ENCODE measurements at places on chromosomes 4 and X.

GRCh38 chr4:18398661-18399060 lies 377.1 kb upstream of the LCORL start:
- no peak for DNase-seq

- no peak for DNase-seq
Observed at GRCh38 chrX:74421740-74422352, 553 bp downstream of the SLC16A2 start.

DNA sequence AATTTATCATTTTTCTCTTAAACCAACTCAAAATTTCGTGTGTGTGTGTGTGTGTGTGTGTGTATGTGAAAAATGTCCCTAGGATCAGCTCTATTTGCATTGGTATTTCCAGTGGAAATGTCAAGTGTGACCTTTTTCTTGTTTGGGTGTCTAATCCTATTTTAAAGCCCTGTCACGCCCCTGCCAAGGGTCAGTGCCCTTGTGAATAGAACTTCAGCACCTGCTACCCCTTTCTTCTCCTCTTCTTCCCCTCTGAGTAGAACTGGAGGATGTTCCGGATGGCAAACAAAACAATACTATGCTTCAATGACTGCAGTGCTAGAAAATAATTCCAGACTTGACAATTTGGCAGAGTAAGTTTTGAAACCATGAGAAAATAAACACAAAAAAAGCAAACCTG lies 67.3 kb downstream of the SPRY1 start:
- DNase-seq = no peak

DNA sequence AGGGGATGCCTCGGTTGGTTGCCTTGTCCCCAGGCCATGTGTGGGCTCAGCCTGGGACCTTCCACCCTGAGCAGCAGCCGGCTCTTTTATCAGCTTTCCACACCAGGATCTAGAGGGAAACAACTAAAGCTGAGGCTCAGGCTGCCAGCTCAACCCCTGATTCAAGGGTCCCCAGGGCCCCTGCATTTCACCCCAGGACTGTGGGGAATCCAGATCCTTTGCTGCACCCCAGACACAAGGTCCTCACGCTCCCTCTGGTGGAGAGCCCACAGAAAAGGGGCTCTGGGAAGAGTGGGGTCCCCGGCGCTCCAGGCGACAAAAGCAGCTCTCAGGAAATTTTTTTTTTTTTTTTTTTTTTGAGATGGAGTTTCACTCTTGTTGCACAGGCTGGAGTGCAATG lies 64.3 kb downstream of the ZFYVE28 start:
- DNase-seq = no peak

GRCh38 chrX:57289089-57289488 lies 2.6 kb downstream of the FAAH2 start:
- DNase-seq = no peak

GRCh38 chrX:129724754-129725153 lies 14.0 kb upstream of the XPNPEP2 start:
- no peak for DNase-seq

GRCh38 chr4:125484912-125485311 lies 170.2 kb downstream of the FAT4 start:
- DNase-seq = no peak

DNA sequence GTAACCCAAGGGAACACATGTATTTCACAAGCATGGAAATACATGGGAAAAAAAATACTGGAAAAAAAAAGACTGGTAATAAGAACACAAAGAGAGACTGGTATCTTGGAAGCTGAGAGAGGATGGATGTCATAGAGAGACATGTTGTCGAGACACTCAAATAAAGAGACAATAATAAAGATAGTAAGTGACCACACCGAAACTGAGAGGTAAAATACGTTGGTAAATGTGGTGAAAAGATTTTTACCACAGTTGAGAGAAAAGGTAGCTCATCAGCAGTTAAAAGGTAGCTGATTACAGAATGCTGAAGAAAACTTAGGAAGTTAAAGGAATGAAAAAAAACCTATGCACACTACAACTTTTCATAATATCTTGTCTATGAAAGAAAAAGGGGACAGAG lies 81.1 kb downstream of the ARAP2 start:
- no peak for DNase-seq

- DNase-seq = no peak
Observed at GRCh38 chr4:148216321-148216720, 225.9 kb downstream of the NR3C2 start.

DNA sequence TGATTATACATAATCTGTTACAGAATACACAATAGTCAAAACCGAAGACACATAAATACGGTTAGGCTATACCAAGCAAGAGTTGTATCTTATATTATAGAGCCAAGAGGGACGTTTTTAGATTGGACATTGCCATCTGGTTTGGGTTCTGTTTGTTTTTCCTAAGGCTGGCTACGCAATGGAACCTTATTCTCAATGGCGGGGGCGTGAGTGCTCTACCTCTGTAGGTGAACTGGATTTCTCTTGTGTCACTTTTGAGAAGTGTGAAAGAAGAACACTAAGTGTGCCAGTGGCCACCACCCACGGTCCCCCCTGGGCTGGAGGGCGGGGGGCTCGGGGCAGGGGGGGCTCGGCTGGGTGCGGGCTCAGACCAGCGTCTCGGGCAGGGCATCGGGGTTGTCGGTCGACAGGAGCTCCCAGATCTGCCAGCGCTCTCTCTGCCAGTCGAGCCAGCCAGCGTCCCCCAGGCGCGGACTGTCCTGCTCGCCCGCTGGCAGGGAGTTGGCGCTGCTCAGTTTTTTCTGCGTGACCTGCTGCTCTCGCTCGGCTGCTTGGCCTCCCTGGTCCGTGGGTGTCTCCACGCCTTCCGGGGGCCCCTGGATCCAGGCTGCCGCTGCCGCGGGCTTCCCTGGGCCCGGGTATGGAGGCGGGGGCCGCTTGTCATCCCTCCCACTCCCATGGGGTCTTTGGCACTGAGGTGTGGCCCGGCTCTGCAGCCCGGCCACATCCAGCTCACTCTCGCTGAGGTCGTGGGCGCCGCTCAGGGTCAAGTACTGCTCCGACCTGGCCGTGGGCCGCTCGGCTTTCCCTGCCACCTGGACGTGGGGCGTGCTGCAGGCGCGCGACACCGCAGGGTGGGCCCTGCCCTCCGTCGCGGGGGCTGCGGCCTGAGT lies 27.6 kb downstream of the HCCS start:
- no peak for DNase-seq

DNA sequence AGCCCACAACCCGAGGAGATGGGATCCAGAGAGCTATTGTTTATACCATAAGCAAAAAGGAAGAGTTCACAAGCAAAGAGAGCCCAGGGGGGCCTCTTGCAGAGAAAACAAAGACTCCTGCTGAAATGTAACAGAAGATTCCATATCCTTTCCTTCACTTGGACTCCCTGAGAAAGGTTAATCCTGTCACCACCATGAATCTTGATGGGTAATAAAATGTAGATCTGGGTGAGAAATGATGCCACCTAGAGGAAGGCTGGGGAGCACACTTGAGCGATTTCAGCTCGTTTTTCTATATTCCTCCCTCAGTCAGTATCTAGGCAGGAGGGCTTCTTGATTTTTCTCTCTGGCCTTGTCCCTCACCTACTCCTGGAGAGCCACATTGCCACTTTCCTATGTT lies 10.2 kb upstream of the KCNE5 start:
- no peak for DNase-seq

- peak; percentile 47 for DNase-seq
Observed at GRCh38 chrX:94850811-94851210, 1176.8 kb downstream of the FAM133A start.

- DNase-seq = no peak
Observed at GRCh38 chrX:123121241-123121640, 62.8 kb upstream of the GRIA3 start.

GRCh38 chr4:141571362-141571761 lies 65.0 kb upstream of the IL15 start:
- DNase-seq = no peak

- no peak for DNase-seq
Observed at GRCh38 chr4:56271131-56271530, 116.2 kb downstream of the AASDH start.

GRCh38 chr4:127737295-127737694 lies 7.1 kb downstream of the SLC25A31 start:
- peak; percentile 23 for DNase-seq

DNA sequence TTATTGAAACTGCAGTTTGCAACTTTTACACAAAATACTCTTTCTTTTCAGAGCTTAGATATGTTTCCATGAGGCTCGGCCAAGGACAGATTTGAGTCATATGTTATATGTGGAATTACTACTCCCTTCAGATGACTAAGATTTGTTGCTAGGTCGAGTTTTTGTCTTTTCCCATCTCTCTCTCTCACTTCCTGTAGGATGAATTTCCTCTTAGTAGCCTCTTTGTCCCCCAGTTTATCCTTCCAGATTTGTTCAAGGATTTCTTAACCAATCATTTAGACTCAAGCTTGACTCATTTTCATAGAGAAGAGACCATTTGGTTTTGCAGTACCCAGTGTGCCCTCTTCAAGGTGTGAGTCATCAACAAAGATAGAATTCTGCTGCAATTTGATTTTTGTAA lies 209.2 kb downstream of the GLUD2 start:
- peak; percentile 25 for DNase-seq

DNA sequence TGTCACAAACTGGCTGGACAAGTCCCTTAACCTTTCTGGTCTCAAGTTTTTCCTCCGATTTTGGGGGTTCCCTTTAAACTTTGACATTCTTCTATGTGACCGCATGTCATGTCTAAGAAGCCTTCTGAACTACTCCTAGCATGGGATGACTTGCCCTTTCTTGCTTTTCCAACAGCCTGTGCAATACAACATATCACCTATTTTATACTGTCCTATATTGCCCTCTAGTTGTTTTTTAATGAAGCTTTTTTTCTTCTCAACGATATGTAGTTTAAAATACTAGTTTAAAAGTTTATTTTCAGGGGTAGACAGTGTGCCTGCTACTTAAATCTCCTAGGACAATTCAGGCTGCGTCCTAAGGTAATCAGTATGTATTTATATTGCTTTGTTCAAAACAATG lies 1.0 kb upstream of the IGBP1 start:
- peak; percentile 9 for DNase-seq

All from muscle of back (tissue), 13 donors.